ENCODE measurements at places on chromosomes 5 and 9.

DNA sequence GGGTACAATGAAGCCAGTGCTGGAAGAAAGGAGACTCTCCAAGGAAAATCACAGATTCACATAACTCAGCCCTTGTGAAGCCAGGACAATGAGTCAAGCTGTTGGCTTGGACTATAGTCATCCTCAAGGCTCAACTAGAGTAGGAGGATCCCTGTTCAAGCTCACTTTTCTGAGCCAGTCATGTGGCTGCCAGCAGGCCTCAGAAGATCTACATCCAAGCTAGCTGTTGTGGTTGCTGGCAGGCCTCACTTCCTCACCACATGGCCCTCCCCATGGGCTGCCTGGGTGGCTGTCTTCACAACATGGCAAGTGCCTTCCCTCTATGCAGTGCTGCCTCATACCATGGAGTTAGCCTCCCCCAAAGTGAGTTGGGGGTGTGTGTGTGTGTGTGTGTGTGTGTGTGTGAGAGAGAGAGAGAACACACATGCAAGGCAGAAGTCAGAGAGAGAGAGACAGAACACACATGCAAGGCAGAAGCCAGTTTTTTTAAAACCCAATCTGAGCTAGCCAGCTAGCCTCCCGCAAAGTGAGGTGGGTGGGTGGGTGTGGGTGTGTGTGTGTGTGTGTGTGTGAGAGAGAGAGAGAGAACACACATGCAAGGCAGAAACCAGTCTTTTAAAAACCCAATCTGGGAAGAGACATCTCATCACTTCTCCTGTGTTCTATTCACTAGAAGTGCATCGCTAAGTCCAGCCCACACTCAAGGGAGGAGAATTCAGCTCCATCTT, 17.1 kb downstream of the SCAI start:
- peak; percentile 31 for DNase-seq

DNA sequence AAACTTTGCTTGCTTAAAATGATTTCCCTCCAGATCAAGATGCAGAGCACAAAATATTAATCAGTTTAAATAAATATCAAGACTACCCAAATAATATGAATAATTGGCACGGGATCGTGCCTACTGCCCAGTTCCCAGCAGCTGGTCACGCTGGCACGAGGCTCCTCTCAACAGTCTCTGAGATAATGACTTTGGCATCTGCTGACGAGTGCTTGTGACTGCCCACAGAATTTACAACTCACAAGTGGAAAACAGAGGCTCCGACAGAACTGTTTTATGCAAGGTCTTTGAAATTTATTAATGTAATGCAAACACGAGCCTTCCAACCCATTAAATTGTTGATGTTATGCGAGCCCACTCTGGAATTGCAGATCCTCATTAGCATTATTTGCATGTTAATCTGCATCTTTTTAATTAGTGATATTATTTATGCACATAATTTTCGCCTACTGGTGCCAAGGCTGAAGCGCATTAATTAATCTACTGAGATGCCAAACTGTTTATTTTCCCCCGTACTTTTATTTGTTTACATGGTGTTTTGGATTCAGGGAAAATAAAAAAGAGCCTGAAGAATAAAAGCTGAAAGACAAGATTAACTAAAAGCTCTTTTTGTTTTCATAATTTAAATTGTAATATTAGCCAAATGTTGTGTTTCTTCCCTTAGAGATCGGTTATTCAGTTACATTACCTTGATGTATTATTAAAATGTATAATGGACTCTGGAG, 369.3 kb upstream of the IRX1 start:
- no peak for DNase-seq

DNA sequence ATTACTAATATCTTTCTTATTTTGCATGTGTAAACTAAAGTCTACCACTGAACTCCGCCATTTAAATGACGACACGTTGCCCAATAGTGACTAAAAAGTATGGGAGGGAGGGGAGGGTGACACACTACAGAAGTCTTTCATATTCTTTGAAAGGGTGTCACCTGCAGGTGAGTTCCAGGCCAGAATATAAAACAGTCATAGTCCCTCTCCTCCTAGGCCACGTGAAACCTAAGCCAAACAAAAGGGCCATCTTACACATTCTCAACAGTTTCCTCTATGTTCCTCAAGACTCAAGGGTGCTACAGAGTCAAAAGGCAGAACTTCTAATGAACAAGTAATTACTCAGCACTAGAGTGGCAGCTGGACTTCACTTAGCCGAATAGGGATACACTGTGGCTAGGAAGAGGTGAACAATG, 6.4 kb downstream of the CEMIP2 start:
- DNase-seq: no peak

- no peak for DNase-seq
These were observed 494.2 kb downstream of the ZNF608 start for GRCh38 chr5:124252191-124252638.

DNA sequence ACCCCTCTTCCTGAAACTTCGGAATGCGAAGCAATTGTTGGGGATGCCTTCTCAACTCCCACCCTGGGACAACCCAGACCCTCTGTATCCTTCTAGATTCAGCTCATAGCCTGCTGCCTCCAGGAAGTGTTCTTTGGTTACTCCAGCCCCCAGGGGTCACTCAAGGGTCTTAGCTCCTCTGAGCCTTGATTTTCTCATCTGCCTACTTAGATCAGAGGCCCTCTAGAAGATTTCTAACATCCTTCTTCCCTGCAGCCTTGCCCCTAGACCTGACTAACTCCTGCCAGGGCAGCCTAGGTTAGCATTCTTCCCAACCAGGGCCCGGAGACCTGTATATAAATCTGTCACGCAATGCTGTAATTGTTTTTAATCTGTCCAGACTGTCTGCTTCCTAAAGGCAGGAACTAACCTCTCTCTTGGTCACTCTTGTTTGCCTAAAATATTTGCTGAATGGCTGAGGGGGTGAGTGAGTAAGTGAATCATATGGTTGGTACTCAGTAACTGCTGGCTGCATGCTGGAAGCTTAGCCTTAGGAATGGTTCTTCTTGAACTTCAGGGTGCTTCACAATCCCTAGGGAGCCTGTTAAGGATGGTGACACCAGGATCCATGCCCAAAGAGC, 8.2 kb downstream of the GALNT10 start:
- DNase-seq: no peak

DNA sequence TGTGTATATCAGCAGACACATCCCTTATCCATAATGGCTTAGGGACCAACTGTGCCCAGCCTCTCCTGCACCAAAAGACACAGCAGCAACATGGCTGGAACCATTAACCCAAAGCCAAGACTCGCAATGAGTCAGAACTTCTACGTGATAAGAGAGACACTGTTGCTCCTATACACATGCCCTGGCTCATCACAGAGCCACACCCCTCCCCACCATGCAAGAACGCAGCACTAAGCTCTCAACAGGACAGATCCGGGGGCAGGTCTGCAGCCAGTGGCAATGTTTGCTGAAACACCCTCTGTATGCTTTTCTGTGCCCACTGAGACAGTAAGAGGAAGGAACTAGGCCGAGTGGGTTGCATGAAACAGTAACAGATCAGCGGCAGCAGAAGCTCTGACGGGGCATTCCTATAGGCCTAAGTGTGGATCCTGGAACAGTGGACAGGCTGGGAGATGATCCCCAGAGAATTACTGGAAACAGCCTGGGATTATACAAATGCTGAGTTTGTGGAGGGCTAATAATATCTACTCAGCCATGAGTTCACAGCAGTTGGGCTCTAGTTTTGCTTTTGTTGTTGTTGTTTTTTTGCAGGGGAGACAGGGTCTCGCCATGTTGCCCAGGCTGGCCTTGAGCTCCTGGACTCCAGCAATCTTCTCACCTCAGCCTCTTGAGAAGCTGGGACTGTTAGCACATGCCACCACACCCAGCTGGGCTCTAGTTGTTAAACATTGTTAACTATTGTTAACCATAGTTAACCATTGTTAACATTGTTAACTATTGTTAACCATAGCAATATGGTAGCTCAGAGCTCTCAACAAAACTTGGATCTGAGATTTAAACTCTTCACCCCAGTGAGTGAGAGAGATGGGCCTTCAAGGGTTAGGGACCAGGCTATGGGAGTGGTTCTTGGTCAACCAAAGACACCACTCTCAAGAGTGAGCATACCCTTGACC, 41.0 kb downstream of the B4GALT1 start:
- no peak for DNase-seq

DNA sequence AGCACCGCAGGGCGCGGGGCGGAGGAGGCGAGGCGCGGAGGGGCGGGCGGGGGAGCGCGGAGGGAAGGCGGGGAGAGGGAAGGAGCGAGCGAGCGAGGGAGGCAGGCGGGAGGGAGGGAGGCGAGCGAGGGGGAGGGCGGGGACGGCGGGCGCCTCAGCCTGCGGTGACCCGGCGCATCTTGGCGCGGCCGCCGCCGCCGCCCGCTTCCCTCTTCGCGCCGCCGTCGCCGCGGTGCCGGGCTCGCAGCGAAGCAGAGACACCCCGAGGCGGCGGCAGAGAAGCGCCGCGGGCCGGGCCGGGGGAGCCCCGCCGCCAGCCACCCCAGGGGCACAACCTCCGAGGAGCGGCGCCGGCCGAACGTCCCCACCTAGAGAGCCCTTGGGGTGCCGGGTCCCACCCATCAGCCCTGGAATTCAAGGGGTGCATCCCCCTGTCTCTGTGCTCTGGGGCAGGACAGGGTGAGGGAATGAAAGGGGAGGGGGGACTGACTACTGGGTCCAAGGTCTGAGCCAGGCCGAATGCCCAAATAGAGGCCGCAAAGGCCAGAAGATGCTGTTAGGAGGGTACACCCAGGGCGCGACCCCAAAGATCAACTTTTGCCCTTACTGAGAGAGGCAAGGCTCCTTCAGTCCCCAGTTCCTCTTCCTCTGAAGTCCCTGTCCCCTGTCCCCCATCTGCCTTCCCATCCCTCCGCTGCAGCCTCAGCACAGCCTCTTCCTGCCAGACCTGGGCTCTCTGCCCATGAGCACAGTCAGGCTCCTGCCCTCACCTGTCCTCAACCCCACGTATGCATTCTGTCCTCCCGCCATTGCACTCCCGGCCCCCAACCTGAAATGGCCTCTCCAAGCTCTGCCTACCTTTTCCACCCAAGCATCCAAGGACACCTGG, at the start of gene ADAMTS2:
TSS of gene ADAMTS2 (minus strand) at position 29 of the 889 bp plus-strand sequence. CDS start 133 bp downstream, outside the sequence.
- no peak for DNase-seq

- no peak for DNase-seq
These were observed 471.4 kb downstream of the MAN2A1 start for GRCh38 chr5:110161162-110161561.

DNA sequence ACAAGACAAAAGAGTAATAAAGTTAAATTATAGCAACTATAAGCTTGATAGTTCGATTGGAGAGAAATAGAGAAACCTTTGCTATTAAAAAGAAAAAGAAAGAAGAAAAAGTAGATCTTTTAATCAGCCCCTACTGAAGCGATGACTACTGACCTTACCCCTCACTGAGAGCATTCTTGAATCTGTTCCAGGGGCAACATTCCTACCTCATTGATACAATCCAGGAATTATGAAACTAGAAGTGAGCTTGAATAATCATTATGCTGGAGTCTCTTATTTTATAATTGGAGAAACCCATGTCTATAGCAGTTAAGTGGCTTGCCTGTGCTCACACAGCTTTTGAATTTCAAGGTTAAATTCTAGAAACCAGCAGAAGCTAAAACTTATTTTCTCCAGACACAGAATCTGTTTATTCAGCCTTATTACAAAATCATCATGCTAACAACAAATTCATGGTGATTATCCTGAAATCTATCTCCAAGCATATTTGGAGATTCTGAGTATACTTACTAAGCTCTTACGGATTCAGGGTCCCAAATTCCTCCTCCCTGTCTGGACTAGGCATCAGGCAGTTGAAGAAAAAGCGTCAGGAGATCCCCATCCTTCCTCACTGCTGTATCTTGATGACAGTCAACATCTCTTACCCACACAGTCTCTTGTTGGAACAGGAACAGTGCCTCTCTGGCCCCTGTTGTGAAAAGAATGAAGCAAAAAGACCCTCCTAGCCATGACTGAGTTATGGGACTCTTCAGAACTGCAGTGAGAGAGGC, 547.6 kb upstream of the WWC1 start:
- no peak for DNase-seq

- DNase-seq: no peak
These were observed 549.9 kb upstream of the CYLC2 start for GRCh38 chr9:102445181-102445747.

GRCh38 chr5:125338440-125339174, 592.2 kb upstream of the ZNF608 start:
- DNase-seq: no peak

DNA sequence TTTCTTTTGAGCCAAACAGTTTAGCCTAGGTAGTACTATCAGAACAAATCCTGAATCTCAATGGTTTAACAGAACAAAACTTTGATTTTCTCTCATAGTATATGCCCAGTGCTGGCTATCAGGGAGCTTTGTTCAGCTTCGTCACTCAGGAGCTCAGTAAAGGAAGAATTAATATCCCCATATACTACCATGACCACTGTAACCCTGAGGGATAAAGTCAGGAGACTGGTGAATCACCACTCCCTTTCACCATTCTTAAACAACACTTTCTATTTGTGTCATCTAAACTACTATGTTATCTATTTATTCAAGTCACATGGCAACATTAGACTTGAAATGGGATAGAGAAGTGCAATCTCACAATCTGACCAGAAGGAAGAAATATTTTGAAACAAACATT, 522.6 kb upstream of the COX7C start:
- no peak for DNase-seq

- DNase-seq: no peak
These were observed 61.4 kb downstream of the FBXW11 start for GRCh38 chr5:171945066-171945465.

GRCh38 chr9:87662808-87663528, 63.0 kb upstream of the CTSL start:
- DNase-seq: peak; percentile 43

GRCh38 chr5:180649297-180650039, at the start of gene FLT4:
TSS of gene FLT4 (minus strand) at chr5:180649600. CDS start at chr5:180649545, 55 bp downstream.
- DNase-seq: no peak

GRCh38 chr9:18448101-18448500, 25.9 kb upstream of the ADAMTSL1 start:
- DNase-seq: no peak

DNA sequence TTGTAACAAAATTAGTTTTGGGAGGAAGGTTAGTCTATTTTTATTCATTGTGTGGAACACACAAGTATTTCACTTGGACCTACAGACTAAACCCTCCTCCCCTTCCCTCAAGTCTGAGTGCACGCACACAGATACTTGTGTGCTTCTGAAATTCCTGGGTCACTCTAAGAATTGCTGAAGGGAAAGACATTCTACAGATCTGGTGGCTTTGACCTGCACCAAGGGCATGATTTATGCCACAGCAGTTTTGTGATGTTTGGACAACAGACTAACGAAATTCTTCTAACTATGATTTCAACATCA, 150.5 kb downstream of the ARL15 start:
- no peak for DNase-seq

- DNase-seq: no peak
These were observed 64.1 kb upstream of the FCN1 start for GRCh38 chr9:134981829-134982228.

Data from stimulated activated CD4-positive, alpha-beta T cell treated with anti-CD3 and anti-CD28 coated beads, Interleukin-15, amount 100 ng/mL, for 1 hour (primary cell).